ENCODE measurements at places on chromosomes 5 and 9.

DNA sequence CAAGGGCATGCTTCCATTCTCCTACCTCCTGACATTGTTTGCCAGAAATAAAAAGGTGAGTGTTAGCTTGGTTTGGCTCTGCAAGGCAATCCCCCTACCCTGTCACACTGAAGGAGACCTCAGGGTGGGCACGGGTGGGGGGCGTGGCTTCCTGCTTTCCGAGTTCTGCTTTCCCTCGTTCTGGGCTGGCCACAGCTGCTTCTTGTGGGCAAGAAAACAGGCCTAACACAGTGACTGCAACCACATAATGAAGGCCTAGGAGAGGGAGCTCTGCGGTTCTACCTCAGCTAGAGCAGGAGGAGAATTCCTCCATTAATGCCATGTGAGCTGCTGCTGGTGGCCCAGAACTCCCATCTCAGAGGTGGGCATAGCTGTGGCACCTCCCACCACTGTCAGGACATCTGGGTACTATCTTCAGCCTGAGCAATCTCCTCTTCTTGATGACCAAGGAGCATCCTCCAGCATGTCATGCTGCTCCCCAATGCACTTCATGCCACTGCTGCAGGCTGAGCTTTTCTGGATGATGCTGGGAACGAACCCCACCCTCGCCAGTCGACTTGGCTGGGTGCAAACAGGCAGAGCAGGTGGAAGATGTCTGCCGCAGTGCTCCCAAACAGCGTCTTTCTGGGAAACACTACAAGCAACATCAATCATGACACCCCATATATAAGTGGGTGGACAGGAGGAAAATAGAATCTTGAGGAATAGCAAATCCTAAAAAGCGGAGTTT, 139.5 kb upstream of the RAPGEF1 start:
- no peak for DNase-seq

GRCh38 chr5:142540922-142541422, 144.9 kb downstream of the FGF1 start:
- DNase-seq = no peak

DNA sequence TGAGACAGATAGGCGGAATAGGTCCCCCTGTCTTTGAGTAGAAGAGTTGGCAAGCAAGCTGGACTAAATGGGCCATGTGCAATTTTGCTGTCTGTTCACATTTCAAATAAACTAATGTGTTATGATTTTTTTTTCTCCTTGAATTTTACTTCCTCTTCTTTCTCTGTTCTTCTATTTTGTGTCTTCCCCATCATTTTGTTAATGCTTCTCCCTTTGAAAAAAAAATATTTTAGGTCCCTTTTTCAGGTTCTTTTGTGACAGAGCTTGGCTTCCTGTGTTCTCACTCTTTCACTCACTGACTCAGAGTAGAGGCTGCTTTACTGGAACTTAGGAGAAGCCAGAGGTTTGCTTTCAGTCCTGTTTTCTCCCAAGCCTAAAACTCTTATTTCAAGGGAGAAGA, 48.1 kb downstream of the PTCD2 start:
- DNase-seq = no peak

DNA sequence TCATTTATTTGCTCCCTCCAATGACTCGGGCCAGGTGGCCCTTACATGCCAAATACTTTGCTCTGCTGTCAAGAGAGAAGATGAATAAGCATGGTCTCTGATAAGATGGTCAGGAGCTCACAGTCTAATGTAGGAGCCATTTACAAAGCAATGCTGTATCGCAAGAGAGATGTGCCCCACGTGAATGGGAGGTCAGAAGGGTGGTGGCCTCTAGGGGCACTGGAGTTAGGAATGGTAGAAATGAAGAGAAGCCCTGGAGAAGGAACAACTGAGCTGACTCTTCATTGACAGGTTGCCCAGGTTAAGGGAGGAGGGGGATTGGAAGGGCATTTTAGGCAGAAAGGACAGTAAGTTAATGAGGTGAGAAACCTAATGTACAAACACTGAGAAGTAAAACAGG, 286.5 kb downstream of the KCTD16 start:
- no peak for DNase-seq

- DNase-seq = no peak
Observed at GRCh38 chr9:472479-473075, 257.9 kb downstream of the DOCK8 start.

- DNase-seq = no peak
Observed at GRCh38 chr9:108855529-108855886, 278 bp downstream of the ACTL7B start.

DNA sequence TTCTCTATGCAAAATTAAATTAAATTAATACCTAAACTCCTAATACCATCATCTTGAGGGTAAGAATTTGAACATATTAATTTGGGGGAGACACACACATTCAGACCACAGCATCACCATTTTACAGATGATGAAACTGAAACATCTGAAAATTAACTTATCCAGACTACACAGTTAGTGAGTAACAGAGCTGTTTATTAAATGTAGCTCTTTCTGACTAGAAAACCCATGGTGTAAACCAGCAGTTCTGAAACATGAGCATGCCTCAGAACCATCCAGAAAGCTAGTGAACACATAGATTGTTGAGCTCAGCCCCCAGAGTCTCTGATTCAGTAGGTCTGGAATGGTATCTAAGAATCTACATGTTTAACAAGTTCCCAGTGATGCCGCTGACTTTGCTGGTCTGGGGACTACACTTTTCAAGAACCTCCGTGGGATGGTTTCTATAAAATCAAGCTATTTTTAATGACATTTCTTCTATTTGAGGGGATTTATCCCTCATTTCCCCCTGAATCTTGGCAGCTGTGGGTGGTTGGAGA, 113.5 kb downstream of the RORB start:
- no peak for DNase-seq

GRCh38 chr9:123440256-123440655, 84.3 kb downstream of the CRB2 start:
- no peak for DNase-seq

- no peak for DNase-seq
Observed at GRCh38 chr5:5343568-5343967, 78.9 kb upstream of the ICE1 start.

DNA sequence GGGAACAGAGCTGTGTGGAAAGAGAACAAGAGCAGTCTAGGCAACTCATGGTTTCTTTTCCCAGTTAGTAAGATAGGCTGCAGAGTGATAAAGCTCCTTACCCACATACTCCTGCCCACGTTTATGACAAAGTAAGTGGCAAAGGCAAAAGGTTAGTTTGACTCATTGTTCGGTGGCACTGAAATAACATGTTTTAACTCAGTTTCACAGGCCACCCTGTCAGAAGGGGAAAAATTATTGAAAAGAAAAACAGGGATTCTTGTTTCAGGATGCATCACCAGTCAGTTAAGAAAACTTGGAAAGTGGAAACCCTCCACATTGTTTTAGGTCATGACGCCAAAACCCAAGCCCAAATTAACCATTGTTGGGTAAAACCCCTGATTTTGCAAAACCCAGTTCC, 22.3 kb upstream of the DAB2 start:
- DNase-seq = no peak

- DNase-seq = peak; percentile 86
Observed at GRCh38 chr5:166349046-166349445, 1942.4 kb upstream of the WWC1 start.

DNA sequence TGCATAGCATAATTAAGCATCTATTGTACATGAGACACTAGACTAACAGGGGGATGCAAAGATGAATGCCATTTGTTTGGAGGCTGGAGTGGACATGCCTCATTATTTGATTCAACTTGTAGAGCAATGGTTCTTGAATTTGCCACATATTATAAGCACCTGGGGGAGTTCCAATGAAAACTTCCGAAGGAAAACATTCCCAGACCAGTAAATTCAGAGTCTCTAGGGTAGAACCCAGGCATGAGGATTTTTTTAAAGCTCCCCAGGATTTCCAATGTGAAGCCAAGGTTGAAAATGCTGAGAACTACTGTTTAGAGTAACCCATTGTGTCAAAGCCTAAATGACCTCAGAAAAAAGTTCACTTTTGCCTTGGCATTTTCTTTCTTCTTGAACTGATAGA, 93.9 kb upstream of the ITGA1 start:
- DNase-seq = no peak

- DNase-seq = no peak
Observed at GRCh38 chr5:23864786-23865185, 357.4 kb downstream of the PRDM9 start.

GRCh38 chr9:20981486-20981885, 50.0 kb downstream of the HACD4 start:
- DNase-seq = no peak

- no peak for DNase-seq
Observed at GRCh38 chr9:37287317-37287716, 135.2 kb upstream of the GRHPR start.

DNA sequence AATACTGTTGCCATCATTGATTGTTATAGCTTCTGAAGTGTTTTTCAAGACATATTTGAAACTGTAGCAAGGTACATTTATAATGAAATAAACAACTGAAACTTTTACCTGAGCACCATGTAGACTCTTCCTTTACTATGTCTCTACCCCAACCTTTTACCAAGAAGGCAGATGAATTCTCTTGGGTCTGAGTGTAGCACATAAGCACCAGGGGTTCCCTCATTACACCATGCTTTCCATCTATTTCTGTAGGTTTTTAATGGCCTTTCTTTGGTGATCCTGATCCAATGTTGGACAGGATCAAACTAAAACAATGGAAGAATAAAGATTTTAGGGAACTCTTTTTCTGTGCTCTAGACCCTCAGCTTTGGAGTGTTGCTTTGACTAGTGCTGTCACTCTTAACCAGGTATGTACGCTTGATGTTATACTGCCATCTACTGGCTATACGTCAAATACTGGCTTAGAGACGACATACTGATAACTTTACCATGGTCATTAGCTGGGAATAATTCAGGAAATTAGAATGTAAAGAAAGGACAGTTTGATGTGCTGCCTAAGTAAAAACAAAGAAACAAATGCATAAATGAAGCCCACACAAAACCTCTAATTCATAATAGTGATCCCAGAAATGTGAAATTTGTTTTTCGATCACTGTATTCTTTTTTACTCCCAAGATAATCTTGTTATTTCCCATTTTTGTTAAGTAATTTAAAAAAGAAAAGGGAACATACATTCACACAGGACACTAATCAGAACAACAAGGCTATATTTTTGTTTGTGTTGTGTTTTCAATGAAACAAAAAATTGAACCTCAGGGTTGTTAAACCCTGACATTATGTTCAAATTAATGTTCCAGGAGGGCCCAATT, 30.7 kb downstream of the IFNW1 start:
- peak; percentile 36 for DNase-seq

GRCh38 chr9:127450243-127450760, 904 bp downstream of the RPL12 start:
- peak; percentile 30 for DNase-seq

DNA sequence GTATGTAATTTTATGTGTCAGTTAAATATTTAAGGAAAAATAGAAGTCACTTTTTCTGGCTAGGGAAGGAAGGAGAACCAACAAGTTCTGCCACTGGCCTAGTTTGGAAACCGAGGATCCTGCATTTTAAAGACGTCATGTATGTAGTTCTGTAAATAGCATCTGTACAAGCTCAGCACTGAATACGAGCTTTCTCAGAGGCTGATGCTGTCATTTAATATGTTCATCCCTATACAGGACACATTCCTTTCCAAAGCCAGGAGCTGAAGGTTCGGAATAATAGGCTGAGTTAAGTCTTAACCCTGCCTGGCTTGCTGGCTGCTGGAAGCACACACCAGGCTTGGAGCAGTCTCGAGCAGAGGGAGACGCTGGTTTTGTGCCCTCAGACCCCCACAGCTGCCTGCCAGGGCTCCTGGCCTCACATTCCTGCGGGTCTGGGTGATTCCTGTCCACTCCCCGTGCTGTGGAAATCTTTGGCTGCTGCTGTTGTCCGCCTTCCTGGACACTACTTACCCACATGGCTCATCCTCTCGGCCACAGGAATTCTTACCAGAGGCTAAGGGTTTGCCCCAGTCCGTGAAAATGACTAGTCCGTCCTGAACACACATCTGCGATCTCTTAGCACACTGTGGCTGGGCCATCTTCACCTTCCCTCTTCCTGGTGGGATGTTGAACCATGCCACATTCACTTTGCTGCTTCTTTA, 36.6 kb downstream of the SLC46A2 start:
- DNase-seq = no peak

- DNase-seq = peak; percentile 18
Observed at GRCh38 chr9:2158766-2159430, 143.8 kb downstream of the SMARCA2 start.

GRCh38 chr9:35649431-35650340, 1.0 kb downstream of the SIT1 start:
- DNase-seq = no peak

- DNase-seq = no peak
Observed at GRCh38 chr9:8365029-8365428, 565.5 kb upstream of the DMAC1 start.

- DNase-seq = no peak
Observed at GRCh38 chr9:20844916-20845315, 160.9 kb downstream of the FOCAD start.

DNA sequence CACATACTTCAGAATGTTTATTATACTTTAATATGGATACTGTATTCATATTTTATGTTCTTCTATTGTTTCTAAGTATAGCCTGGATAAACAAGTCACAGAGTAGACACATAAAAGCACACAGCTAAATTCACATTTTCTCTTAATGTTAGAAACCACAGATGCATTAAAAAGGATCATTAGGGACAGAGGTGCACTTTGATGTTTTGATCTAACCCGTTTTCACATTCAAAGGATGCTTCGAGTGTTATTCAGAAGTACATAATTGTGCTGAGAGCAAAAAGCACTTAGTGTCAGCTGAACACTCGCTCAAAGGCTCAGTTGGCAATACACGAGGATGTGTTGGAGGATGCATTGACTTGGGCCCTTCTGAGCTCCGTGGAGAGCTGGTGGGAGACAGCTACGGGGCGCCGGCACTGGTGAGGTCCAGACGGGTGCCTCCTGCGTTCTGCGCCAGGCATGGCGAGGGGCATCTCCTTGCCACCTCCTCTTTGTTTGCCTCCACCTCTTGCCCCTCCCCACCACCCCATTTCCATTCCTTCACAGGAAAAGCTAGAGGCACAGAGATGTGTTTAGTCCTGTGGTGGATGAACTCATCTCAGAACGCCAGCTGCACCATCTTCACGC, 35.5 kb downstream of the MED10 start:
- no peak for DNase-seq

DNA sequence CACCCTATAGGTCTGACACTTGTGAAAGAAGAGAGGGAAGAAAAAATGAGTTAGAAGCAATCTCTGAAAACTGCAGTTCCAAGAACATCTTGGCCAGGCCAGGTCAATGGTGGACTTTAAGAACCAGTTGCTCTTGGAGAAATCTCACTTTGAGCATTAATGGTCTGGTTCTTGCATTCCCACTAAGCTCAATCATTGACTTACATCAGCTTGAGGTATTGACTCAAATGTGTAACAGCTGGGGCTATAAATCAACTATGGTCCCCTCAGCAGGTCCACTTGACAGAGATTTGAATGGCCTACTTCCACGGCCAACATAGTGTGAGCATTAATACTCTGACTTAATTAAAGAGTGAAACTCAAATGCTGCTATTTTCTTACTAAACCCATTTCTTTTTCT, 357.8 kb upstream of the RGMB start:
- DNase-seq = no peak

- DNase-seq = no peak
Observed at GRCh38 chr5:163473635-163474243, 13.3 kb downstream of the HMMR start.

- DNase-seq = peak; percentile 5
Observed at GRCh38 chr9:129290606-129291005, 112.5 kb upstream of the IER5L start.
